Activated naive CD8-positive, alpha-beta T cell treated with anti-CD3 and anti-CD28 coated beads for 36 hours (primary cell): ENCODE measurements at places on chromosomes 7 and 10.

DNA sequence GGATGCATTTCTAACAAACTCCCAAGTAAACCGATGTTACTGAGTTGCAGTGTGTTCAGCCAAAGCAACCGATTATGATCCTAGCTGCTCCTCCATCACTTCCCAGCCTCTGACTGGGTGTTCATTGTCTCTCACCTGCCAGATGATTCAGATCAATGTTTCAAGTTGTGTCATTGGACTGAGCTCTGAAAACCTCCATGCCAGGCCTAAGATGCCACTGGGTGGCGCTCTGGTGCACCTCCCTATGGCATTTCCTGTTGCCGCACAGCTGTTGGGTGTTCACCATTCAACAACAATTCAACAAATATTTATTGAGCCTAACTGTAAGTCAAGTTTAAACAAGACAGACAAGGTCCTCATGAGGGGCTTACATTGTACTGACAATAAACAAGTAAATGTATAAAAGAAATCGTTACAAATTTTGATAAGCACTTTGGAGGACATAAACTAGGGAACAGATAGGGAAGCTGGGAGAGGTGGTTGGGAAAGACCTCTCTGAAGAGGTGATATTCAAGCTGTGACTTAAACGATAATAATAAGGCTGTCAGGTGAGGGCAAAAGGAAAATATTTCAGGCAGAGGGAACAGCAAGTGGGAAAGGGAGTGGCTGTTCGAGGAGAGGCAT is 22.8 kb downstream of the RGR start:
- peak; percentile 67 for DNase-seq

DNA sequence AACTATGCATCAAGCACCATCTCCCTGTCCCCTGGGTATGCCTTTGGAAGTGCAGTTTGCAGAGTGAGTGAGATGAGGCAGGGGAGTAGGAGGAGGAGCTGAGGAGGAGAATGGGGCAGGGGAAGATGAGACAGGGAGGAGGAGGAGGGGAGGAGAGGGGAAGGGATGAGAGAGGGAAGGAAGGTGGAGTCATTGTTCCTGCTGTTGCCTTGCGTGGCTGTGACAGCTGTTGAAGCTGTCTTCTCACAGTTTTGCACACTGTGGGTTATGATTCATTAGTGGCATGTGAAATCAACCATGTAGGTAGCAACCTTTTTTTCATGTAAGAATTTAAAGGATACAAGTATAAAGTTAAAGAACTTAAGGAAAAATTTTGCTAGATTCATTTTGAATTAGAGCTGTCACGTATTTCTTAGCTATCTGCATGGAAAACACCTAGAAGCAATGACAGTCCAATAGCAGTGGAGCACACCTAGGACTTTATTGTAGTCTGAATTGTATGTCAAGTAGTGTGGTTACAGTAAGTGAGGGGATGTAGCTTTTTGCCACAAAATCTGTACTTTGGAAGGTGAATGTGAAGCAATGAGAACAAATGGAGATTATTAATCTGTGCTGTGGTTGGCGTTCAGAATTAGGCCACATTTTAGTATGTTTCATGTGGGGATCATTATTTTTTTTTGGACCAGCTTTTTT is 21.7 kb downstream of the CCM2 start:
- DNase-seq, result no peak

- no peak for DNase-seq
Measured at GRCh38 chr10:103849880-103850571, 5.3 kb downstream of the SH3PXD2A start.

- peak; percentile 28 for DNase-seq
Measured at GRCh38 chr7:158976468-158976848, 120.1 kb downstream of the DYNC2I1 start.

DNA sequence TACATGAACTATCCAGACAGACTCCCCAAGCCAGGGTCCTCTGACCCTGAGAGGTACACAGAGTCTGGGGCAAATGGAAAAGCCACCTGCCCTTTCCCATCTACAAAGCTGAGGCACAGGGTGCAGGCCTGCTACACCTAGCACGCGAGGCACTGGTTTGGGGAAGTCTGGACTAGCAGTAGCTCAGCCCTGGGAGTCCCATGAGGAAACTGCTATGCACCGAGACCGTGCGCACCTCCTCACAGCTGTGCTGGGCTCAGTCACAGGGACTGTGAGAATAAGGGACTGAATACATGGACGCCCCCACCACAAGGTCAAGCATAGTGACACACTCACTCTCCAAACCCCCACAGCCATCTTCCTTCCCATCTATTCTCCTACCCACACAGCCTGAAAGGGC is 8.2 kb downstream of the MAT1A start:
- DNase-seq, result no peak

DNA sequence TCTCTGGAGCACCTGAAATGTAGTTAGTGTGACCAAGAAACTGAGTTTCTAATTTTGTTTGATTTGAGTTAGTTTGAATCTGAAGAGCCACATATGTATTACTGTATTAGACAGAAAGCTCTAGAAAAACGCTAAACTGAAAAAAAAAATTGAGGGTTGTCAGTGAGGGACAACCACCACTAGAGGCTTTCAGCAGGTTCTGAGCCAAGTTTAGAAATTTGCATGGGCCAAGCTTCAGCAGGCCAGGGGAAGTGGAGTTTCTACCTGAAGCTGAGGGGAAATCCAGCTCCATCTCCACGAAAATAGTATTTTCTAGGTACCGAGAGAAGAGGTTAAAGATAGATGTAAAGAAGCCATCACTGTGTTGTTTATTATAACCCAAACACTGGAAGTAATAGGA is 77.9 kb upstream of the PLXNA4 start:
- no peak for DNase-seq

GRCh38 chr10:102358712-102359382 is 36.7 kb upstream of the NFKB2 start:
- DNase-seq, result no peak

DNA sequence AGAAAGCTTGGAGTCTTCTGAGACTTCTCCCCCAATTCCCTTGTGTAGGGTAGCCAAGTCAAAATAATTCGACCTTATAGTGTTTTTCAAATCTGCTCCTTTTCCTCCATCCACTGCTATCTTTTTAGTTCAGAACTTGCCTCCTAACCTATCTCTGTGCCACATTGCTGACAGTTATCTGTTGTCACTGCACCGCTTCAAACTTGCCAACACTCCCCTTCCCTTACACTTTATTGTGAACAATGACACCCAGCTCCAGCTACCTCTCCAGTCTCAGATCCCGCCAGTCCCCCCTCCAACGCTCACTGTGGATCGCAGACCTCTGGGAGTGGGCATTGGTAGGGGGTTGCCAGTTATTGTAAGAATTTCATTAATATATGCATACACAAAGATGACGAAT is 16.3 kb upstream of the HPS1 start:
- no peak for DNase-seq

DNA sequence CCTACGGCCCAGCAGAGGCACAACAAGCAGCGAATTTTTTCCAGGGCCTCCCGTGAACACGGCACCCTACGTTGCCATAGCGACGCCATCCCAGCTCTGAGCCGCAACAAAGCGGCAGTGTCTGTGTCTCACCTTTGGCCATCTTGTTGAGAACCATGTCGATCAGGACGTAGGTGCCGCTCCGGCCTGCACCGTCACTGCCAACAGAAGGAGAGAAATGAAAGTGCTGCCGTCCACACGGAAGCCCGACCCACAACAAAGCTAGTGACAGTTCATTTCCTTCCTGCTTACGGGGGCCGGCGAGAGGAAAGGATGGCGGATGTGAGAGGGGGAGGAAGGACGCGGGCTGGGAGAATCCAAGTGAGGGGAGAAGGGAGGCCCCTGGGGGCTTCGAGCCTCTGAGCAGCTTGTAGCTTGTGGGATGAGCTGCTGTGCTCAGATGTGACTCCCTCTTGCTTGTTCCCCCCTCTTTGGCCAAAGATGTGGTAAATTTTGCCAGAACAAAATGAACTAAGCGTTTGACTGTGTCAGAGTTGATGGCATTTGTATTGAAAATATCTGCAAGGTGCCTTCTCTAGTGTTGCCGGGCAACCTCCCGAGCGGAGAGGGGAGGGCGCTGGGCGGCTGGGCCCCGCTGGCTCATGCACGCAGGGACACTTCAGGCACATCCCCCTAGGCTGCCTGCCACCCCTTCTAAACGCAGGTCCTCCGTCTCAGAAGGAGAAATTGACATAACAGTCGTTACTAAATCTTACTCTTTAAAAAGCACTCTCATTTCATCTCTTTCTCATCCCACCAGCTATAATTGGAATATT is 232.2 kb downstream of the DNAJB6 start:
- peak; percentile 65 for DNase-seq

DNA sequence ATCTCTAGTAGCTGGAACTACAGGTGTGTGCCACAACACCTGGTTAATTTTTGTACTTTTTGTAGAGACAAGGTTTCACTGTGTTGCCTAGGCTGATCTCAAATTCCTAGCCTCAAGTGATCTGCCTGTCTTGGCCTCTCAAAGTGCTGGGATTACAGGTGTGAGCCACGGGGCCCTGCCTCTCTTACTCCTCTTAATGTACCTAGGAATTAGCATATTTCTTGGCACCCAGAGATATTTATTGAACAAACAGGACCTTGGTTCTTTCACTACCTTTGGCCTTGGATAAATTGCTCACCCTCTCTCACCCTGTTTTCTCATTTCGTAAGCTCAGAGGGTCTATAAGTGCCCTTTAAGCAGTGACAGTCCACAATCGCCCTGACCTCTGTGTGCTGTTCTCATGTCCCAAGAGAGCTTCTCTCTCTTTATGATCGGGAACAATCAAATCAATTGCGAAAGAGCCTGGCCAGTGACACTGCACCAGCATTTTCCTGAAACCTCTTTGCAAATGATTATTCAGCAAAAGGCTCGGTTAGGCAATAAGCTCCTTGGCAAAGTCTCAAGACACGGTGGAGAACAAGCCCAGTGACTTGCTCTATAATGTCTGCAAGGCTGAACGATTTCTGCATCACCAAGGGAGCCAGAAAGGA is 117.7 kb downstream of the APBB1IP start:
- no peak for DNase-seq

DNA sequence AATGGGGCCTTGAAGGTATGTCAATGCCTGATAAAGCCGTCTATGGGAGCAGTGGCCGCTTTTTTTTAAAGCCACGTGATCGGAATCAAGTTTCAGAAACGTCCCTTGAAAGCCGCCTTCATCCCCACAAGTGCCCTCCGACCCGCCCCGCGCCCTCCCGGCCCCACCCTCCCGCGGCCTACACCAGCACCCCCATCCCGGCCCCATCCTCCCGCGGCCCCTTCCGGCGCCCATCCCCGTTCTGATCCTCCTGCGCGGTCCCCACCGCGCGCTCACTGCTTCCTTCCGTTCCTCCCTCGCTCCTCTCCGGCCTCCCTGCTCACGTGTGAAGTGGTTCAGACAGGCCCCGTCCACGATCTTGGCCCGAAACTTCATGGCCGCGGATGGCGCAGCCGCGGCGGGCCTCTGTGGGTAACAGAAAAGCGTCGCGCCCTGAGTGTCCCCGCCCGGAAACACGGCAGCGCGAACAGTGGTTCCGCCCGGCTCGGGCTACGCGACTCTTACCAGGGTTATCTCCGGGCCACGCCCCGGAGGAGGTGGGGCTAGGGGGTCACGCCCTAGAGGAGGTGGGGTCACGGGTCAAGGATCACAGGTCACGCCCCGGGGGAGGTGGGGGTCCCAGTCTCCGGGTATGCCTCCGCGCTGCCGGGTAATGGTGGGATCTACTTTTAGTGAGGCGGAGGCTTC is at the start of gene HUS1:
TSS of gene HUS1 (minus strand) at position 471 of the 687 bp plus-strand sequence. CDS start at position 375, 96 bp downstream.
- DNase-seq, result peak; percentile 94

DNA sequence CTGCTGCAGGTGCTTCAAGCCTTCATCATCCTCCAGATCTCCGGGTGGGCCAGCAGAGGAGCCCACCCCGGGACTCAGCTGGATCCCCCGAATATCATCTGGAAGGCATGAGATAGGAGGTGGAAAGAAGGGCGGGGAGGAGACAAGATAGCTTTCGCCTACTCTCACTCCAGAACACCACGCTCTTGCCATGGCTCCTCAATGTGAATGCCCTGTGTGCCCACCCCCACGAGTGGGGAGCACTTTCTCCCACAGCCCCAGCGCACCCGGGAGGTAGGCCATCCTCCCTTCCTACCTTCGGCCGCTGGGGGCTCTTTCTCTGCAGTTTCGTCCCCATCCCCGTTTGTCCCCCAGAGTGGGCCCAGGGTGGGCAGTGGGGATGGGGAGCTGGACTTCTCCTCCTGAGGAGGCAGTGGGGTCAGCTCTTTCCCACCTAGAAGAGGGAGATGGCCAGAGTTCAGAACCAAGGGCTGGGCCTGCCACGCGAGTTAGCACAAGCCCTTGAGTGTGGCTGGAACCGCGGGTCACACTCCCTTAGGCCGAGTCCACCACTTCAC is 8.9 kb downstream of the GIGYF1 start:
- DNase-seq, result no peak

DNA sequence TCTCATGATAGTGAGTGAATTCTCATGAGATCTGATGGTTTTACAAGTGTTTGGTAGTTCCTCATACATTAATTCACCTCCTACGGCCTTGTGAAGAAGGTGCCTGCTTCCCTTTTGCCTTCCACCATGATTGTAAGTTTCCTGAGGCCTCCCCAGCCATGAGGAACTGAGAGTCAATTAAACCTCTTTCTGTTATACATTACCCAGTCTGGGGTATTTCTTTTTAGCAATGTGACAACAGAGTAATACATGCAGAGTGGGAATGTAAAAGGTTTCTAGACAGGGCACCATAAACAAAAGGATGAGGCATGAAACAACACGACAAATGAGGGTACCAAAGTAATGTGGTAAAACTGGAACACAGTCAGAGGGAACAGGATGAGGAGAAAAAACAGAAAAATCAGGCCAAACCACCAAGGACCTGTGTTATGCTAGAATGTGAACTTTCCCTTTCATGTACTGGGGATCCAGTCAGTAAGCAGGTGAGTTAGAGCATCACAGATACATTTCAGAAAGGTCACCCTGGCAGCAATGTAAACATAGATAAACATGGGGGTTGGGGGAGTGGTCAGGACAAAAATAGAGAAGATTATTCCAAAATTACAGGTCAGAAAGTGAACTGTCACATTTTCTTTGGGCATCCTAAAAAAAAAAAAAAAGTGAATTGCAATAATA is 31.9 kb downstream of the ANKRD26 start:
- no peak for DNase-seq

GRCh38 chr7:149570784-149571183 is 73.2 kb upstream of the ZNF746 start:
- DNase-seq, result no peak

DNA sequence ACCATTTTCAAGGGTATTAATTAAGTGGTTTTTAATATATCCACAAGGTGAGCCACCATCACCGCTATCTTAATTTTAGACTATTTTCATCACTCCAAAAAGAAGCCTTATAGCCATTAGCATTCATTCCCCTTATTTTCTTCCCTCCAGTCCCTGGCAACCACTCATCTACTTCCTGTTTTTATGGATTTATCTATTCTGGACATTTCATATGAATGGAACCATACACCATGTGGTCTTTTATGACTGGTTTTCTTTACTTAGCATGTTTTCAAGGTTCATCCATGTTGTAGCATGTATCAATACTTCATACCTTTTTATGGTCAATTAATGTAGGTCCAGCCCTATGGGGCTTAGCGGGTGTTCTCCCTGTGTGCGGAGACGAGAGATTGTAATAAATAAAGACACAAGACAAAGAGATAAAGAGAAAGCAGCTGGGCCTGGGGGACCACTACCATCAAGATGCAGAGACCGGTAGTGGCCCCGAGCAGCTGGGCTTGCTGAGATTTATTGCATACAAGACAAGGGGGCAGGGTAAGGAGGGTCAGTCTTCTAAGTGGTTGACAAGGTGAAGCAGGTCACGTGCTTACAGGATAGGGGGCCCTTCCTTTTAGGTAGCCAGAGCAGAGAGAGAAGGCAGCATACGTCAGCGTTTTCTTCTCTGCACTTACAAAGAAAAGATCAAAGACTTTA is 14.6 kb downstream of the WBP1L start:
- no peak for DNase-seq
